A549 treated with ZK216348 at 1 μM for 4 hours (cell line): ENCODE measurements at places on chromosomes 13 and 19. TPM values are rescaled to one million over a fixed set of nuclear protein-coding genes. Genes with fewer than 3 reads are reported as not detected.

The THSD1 gene
- 7.3 to 8.2 TPM (median 7.6 TPM) in 5 replicates for total RNA-seq

The ZNF446 gene
- 10.7 to 15.1 TPM (median 12.0 TPM) in 5 replicates for total RNA-seq

The C19orf73 gene
- total RNA-seq = 0.70 to 2.4 TPM (median 1.8 TPM) in 5 replicates

The SLITRK5 gene
- 0.47 to 0.60 TPM (median 0.55 TPM) in 5 replicates for total RNA-seq

The LILRA1 gene
- not detected in 5 replicates for total RNA-seq

The NLRP5 gene
- total RNA-seq = not detected in 5 replicates

The CCDC70 gene
- total RNA-seq = not detected in 5 replicates
